ENCODE measurements at places on chromosomes 6 and 20.
A peak's percentile ranks its signal among the peaks of the same experiment; 100 is the strongest.

DNA sequence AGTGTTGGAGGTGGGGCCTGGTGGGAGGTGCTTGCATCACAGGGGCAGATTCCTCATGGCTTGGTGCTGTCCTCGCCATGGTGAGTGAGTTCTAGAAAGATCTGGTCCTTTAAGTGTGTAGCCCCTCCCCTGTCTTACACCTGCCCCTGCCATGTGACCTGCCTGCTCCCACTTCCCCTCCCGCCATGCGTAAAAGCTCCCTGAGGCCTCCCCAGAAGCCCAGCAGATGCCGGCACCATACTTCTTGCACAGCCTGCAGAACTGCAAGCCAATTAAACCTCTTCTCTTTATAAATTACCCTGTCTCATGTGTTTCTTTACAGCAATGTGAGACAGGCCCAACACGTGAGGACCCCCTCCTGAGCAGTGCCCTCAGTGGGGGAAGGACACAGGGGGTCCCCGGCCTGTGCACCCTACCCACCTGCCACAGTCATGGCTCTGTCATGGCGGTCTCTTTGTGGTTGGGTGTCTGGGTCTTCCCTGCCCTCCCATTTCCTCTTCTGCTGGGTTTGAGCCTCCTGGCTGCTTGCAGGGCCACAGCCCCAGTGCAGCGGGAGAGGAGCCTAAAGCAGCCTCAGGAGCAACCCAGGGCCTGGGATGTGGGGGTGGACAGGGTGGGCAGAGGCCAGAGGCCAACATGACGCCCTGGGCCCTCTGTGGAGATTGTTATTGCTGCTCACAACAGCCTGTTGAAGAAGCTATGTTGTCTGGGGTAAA, 87.2 kb upstream of the QKI start:
- H3K4me1 ChIP-seq, result peaks cover 15% of the 10 kb centered on the region
- no peak overlapping the region for H3K4me3 ChIP-seq
- no peak overlapping the region for H3K27ac ChIP-seq

DNA sequence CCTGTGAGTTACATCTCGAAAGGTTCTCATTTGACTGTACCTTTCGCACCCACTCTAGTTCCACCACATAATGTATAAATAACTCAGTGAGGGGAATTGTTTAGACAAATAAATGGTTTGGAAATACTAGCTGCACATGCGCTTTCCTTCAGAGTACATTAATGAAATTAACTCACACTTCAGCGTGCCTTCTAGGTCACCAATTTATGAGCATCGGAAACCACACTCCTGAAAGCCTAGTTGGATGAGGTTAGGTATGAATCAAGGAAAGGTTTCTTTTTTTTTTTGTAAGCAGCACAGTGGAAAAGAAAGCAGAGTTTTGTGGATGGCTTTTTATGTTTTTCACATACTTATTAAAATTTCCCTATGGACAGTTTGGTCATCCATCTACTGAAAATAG, 247.8 kb upstream of the TCF21 start:
- no peaks in the 10 kb centered on the region for H3K27me3 ChIP-seq
- peak; percentile 12 for DNase-seq
- H3K36me3 ChIP-seq, result peaks cover 13% of the 10 kb centered on the region
- H3K27ac ChIP-seq, result no peak overlapping the region
- H3K4me3 ChIP-seq, result no peak overlapping the region
- H3K4me1 ChIP-seq, result peaks cover 34% of the 10 kb centered on the region

GRCh38 chr20:14672066-14672465, 334.7 kb upstream of the FLRT3 start:
- no peak overlapping the region for H3K27ac ChIP-seq
- no peak overlapping the region for H3K4me3 ChIP-seq
- no peaks in the 10 kb centered on the region for H3K36me3 ChIP-seq
- DNase-seq, result no peak
- no peaks in the 10 kb centered on the region for H3K4me1 ChIP-seq
- no peaks in the 10 kb centered on the region for H3K27me3 ChIP-seq

DNA sequence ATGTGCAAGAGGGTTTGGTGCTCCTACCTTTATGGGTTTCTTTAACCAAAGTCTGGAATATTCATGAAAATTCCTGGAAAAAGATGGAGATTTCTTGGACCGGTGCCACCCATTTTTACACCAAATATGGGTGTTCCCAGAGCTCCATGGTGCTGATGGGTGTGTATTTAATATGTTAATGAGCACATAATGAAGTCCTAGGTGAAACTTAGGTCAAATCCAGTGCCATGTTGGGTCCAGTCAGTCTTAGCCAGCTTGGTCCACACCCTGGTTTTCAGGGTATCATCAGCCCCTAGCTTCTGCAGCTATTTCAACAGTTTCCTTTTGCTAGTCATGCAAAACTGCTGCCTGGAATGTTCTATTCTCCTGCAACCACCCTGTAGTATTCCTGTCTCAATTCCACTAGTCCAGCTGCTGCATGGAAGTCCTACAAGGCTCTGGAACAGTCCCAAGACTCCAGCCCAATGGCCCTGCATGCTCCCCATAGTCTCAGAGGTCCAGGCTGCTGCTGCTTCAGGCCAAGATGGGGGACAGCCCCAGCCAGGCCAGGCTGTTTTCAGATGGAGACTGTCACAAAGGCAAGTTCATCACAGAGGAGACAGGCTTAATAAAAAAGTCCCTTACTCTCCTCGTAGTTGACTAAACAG, 31.8 kb downstream of the CST9L start:
- H3K4me1 ChIP-seq, result no peaks in the 10 kb centered on the region
- no peak overlapping the region for H3K4me3 ChIP-seq
- no peak overlapping the region for H3K27ac ChIP-seq
- no peaks in the 10 kb centered on the region for H3K36me3 ChIP-seq
- no peaks in the 10 kb centered on the region for H3K27me3 ChIP-seq
- no peak for DNase-seq
